ENCODE measurements at places on chromosomes 5 and 9. TPM values are rescaled to one million over a fixed set of nuclear protein-coding genes. Genes with fewer than 3 reads are reported as not detected.
A peak's percentile ranks its signal among the peaks of the same experiment; 100 is the strongest.

RFESD gene
- total RNA-seq = 1.2 TPM

PRR16 gene
- not detected for total RNA-seq

SHISAL2B gene
- total RNA-seq = not detected

POU5F2 gene
- total RNA-seq = 0.51 TPM

ARL14EPL gene
- under 0.01 TPM for total RNA-seq

- DNase-seq = peak; percentile 4
These were observed 46.3 kb downstream of the NNT start for GRCh38 chr5:43649256-43649655.

DNA sequence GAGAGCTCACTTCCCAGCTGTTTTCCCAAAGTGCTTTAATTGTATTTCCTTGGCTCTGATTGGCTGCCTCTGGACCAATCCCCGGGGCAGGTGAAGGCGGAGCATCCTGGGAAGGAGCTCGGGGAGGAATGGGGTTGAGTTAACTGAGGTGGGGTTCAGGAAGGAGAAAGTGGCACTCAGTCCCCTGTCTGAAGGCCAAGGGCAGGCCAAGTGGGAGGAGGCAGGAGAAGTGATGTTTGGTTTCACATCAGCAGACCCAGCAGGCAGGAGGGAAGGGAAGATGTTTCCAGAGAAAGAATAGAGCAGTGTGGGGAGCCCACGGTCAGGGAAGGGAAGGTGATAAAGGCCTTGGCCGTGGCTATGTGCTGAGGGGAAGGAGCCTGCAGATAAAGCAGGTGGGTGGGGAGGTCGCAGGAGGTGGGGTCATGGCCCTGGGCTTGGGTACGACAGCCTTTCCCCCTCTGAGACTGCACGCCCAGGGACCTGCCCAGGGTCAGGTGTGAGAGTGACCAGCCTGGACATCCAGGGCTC, 3.1 kb downstream of the TSPAN17 start:
- DNase-seq = no peak

DNA sequence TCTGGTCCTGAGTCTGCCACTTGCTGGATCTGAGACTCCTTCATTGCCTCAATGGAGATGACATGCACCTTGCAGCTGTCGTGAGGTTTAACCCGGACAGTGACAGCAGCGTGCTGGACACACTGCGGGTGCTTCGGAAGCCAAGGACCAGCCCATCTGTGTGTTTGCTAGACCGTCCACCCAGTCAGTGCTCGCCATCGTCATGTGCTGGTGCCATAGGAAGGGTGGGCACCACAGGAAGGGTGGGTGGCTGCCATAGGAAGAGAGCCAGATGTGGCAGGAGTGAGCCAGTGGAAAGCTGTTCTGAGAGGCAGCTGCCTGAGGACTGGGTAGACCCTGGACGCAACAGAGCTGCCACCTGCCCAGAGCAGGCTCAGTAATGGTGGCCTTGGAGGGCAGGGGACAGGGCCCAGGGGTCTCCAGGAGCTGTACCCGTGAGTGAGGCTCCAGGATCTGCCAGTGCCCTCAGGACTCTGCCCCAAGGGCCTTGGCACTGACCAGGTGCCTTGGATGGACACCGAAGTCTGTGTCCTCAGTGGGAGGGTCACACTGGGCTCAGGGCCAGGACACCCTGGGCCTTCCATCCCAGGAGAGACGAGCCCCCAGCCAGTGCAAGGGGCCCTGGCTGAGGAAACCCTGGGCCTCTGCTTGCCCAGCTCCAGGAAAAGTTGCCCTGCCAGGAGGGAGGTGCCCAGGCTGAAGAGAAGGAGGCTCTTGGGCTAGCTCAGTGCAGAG, 21.8 kb downstream of the FLT4 start:
- no peak for DNase-seq

DNA sequence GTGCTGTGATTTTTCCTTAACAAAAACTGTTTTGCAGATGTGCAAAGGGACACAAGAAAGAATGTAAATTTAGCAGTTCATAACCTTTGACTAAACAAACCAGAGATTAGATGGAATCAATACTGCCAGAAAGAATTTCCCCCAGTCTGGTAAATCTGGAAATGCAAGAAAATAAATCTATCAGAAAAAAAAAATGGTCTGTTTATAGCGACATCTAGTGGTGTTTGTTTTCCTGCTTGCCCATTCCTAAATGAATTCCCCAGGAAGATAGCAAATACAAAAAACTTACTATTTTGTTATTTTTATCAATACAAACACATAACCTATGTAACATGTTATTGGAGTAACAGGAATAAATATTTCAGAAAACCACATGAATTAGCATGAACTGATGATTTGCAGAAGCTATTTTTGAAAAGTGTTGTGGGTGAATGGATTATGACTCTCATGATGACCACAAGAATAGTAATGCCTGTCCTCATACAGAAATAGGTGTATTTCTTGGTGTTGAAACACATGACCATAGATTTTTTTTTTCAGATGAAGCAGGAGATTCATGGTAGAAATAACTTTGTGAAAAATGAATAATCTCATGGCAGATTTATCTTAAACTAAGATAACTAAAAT, 1703.8 kb downstream of the MAT2B start:
- DNase-seq = peak; percentile 6

DNA sequence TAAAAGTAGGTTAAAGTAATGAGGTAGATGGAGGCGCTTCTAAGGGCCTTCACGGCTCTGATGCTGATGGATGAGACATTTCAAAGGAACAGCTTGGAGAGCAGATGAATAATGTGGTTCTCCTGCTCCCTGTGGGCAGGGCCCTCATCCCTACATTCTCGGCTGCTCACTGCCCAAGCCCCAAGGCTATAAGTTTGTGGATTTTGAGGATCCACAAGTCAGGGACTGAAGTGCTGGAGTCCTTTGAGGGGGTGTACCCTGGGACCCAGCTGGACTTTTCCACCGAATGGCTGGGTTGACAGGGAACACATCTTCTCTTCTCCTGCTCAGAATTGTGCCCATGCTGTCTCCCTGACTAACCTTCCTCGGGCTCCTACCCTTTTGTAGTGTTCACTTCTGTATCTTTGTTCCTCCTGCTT, 21.4 kb upstream of the CXCL14 start:
- no peak for DNase-seq

GRCh38 chr9:76219560-76220151, 174.6 kb downstream of the RFK start:
- DNase-seq = no peak

DNA sequence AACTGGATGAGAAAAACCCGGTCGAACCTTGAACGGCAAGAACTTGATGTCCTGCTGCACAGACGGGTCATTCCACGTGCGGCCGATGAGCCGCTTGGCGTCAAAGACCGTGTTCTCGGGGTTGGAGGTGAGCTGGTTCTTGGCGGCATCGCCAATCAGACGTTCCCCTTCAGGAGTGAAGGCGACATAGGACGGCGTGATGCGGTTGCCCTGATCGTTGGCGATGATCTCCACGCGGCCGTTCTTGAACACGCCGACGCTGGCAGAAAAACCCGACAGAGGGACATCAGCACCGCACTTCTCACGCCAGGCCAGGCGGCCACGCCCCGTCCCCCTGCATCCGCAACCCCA, 519 bp downstream of the HSPA5 start:
- no peak for DNase-seq

- DNase-seq = no peak
These were observed 413.6 kb upstream of the ADAMTSL1 start for GRCh38 chr9:18060269-18060934.

DNA sequence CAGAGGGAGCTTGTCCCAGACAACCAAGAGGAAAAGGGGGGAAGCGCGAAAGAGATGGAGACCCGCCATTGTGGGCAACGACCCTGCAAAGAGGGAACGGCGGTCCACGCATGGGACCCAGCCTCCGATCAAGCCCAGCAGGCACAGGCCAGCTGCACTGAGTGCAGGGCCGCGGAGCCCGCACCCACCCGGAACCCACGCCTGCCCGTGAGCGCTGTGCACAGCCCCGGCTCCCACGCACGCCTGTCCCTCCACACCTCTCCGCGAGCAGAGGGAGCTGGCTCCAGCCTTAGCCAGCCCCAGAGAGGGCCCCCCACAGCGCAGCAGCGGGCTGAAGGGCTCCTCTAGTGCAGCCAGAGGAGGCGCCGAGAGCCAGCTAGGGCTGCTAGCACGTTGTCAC, 416.5 kb downstream of the DMRTA1 start:
- no peak for DNase-seq

DNA sequence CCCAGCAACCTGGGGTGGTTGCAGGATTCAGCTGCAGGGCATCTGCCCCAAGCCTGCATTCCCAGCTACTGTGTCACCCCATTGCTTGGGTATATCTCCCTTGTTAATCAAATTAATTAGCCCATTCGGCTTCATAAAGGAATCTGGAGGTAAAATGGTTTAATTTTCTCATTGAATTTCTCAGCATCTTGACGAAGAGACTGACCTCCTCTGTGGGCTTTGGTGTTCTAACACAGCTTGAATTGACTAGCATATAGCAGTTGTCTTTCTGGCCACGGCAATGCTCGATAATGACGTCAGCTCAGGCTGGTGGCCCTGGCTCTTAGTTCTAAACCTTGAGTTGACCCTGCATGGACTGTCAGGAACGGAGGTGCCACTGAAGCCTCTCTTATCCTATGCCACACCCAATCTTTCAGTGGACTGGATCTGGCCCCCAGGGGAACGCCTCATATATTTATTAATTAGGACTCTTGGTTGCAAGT, 72.4 kb downstream of the MSX2 start:
- no peak for DNase-seq

GRCh38 chr9:110257097-110257841, 962 bp upstream of the TXN start:
- DNase-seq = peak; percentile 17

GRCh38 chr9:30258094-30258493, 2126.3 kb upstream of the ACO1 start:
- no peak for DNase-seq

DNA sequence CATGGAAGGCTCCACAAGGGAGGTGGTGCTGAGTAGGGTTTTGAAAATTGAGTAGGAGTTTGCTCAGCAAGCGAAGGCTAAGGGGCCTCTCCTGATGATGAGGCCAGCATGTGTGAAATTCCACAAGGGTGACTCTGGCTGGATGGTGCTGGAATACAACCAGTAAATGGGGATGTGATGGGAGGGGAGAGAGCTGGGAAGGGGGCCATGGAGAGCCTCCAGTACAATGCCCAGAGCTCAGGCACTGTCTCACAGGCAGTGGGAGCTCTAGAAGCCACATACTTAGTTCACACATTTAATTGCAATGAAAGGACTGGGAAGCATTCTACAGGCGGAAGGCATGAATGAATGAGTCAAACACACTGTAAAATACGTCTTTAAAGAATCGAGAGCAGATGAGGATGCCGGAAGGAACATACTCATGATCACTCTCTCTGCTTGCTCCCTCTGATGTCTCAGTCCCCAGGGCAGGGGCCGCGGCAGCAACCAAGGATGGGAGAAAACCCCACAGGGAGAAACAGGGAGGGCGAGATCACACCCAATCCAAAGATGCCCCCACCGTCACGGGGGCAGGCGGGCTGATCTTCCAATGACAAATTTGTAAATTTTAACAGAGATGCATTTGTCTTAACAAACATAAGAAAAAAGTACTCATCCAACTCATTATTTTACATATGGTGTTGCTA, 261.0 kb downstream of the NSG2 start:
- no peak for DNase-seq

GRCh38 chr5:151531581-151531980, 59.5 kb downstream of the FAT2 start:
- no peak for DNase-seq

GRCh38 chr9:31839273-31839672, 545.2 kb upstream of the ACO1 start:
- DNase-seq = no peak

DNA sequence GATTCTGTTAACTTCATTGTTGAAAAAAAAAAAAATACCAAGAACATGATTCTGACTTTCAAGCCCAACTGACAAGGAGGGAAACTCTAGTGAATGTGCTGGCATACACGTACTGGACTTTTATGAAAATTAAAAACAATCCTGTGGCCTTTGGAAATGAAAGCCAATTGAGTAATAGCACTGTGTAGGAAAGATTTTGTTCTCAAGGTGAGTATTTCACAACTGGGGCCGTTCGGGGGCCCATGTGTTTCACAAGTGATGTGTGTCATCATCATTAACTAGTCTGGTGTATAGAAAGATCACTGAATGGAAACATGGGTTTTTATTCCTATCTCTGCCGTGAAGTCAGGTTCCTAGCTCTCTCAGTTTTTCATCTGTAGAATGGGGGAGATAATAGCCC, 605.0 kb upstream of the CLINT1 start:
- DNase-seq = no peak

DNA sequence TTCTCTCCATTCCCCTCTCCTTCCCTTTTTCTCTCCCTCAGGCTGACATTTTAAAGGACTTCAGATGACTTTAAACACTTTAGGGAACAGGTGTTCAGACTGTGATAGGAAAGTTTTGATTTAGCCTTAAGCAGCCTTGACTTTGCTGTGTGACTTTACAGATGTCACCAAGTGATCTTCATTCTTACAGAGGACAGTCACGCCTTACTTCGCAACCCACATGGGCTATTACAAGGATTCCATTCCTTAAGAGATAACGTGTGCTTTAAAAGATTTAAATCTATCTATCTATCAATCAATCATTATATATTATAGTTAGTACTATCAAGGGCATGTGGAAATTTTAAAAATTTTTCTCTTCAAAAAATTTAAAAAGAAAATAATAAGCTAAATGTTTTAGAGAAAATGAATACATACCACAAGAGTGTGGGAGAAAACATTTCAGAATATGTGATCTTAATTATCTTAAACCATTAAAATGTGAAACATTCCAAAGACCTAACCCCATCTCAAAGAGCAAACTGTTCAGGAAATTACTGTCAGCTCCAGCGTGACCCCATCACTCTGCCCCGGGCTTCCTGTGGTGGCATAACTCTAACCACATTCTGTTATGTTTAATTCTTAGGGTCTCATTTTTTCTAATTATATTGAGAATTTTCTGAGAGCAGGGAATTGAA, 530.5 kb downstream of the SEMA5A start:
- no peak for DNase-seq

GRCh38 chr5:137075163-137075970, 423.8 kb downstream of the SPOCK1 start:
- peak; percentile 51 for DNase-seq

DNA sequence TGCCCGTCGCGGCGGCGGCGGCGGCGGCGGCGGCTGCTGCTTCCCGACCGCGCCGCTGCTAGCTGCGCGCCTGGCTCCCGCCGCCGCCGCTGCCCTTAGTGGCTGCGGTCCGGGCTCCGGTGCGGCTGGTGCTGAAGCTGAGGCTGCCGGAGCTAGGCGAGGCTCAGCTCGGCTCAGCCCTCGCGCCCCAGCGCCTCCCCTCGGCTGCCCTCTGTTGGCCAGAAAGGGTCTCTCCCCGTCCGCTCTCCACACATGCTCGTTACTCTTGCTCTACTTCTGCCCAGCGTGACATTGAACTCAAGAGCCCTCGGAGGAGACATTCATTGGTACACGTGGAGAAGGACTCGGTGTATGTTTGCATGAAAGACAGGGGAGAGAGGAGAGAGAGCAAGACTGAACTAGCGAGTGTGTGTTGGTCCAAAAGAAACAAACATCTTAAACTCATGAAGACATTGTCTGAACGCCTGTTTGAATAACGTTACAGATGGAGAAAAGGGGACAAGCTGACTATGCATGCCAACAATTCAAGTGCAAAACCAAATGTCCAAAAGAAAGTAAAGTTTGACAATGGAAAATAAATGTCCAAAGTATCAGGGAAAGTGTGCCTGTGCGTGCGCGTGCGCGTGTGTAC, at the start of gene HCN1:
Gene HCN1, minus strand, starts transcription at position 175 of the 631 bp plus-strand sequence.
- DNase-seq = peak; percentile 80

All from dermis microvascular lymphatic vessel endothelial cell (primary cell).